NCI-H446 (cell line): ENCODE measurements at places on chromosomes 7 and 10.
A peak's percentile ranks its signal among the peaks of the same experiment; 100 is the strongest.

DNA sequence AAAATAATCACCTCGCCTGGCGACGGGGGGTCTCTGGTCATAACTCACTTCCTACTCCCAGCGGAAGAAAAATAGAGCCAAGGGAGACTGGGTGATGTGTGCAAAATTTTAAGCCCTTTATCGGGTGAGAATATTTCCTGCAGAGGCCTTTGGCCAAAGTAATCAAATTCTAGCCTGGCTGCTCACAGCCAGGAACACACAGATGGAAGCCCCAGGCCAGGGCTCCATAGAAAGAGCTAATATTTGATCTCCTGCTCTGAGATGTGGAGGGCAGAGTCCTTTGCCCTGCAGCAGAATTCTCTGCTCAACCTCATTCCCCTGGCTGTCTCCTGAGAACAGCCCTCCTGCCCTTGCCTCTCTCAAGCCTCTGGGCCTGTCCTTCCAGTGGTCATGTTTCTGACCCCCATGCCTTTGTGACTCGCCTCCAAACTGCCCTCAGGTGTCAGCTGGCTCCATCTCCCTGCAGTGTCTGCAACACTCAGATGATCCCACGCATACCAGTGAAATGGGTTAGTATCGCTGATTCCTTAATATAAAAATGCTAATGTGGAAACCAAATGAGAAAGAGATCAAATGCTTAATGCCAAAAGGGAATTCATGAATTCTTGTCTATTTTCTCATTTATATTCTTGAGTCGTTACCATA lies 34.5 kb downstream of the FRMD4A start:
- DNase-seq, result no peak

DNA sequence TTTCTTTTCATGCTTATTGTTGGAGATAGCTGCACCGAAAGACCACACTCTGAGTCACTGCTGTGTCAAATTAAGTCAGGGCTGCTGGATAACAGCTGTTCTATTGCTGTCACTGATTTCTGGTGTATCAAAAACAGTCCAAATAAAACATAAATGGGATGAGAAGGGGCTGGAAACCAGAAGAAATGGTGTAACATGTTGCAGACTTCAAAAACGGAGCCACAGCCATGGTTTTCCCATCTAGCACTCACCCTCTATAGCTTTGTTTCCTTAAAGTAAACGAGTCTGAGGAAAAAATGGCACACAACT lies 103.3 kb upstream of the DIP2C start:
- no peak for DNase-seq

GRCh38 chr7:5519515-5519928 lies 95.9 kb upstream of the TNRC18 start:
- DNase-seq, result no peak

DNA sequence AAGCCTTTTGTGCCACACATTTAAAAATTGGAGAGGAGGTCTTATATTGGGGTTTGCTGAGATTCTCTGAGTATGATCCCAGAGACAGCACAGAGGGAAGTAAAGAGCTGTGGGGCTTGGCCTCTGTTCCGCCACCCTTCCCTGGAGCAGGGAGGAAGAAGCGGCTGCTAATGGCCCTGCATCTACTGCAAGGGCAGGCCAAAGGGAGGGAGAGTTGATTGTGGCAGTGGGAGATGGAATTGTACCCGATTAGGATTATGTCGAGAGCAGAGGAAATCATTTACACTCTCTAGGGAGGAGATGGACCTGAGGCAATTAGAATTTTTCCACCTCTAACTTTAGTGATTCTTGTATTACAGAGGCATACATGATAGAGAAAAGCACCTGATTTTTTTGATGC lies 28.8 kb downstream of the CYP17A1 start:
- DNase-seq, result no peak

GRCh38 chr10:59917922-59918321 lies 11.6 kb upstream of the CCDC6 start:
- no peak for DNase-seq

GRCh38 chr7:1569440-1569832 lies 396 bp downstream of the PSMG3 start:
- no peak for DNase-seq

- peak; percentile 8 for DNase-seq
Observed at GRCh38 chr10:116704926-116705325, 37.4 kb downstream of the HSPA12A start.

DNA sequence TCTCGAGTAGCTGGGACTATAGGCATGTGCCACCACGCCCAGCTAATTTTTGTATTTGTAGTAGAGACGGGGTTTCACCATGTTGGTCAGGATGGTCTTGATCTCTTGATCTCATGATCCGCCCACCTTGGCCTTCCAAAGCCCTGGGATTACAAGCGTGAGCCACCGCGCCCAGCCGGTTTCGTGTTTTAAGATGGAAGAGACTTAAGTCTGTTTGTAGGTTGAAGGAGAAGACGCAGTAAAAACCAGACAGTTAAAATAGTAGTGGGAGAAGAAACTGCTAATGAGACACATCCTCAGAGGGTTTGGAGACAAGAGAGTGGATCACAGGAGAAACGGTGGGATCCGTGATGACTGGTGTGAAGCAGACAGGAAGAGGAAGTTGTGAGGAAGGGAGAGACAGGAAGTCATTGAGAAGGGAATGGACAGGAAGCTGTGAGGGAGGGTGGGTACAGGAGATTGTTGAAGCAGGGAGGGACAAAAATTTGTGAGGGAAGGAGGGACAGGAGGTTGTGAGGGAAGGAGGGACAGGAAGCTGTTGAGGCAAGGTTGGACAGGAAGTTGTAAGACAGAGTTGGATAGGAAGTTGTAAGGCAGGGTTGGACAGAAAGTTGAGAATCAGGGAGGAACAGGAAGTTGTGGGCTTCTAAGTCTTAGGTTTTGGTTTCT lies 115.5 kb downstream of the WDFY4 start:
- no peak for DNase-seq

DNA sequence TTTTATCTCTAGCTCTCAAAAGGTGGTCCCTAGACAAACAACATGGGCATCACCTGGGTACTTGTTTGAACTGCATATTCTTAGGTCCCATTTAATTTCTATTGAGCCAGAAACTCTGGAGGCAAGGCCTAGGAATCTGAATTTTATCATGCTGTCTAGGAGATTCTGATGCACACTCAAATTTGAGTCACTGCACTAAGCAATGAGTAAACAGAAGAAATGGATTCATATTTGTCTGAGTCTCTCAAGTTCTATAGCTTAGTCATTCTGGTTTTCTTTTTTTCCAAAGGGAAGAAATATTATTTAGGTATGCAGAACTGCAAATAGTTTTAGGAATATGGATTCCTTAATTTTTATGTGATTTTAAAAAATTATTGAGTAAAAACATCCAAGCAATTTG lies 185.5 kb downstream of the SEMA3A start:
- DNase-seq, result no peak

DNA sequence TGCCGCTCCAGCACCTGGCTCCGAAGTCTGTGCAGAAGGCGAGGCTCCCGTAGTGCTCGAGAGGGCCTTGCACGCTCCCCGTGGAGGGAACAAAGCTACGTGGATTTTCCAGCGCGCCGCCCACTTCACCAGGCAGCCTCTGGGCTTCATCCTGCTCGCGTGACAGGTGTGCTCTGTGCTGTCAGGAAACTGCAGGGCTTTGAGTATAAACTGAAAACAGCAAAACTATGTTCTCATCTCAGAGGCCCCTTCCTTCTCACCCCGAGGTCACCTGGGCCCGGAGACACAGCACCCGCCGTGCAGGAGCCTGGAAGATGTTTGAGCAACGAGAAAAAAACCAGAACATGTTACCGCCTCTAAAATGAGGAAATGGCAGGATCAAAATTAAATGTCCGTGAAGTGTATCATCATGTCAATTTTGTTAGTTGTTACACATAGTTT lies 17.6 kb upstream of the GPR146 start:
- DNase-seq, result no peak

- no peak for DNase-seq
Observed at GRCh38 chr7:23211589-23211988, 29.7 kb downstream of the NUP42 start.

DNA sequence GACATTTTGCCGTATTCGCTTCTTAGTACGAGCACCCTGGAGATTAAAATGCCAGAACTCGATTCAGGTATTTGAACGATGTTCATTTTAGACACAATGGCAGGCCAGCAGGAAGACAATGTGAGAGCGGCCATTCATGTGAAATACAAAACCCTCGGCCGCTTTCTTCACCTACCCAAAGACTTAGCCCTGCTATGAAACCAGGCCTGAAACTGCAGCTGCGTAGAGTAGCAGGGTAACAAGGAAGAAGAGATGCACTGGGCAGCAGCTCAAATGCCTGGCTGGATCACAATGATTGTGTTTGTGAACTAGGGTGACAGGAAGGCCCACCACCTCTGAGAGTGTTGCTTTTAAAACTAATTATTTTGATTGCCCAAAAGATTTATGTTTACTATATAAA lies 234.8 kb downstream of the TRIL start:
- no peak for DNase-seq

DNA sequence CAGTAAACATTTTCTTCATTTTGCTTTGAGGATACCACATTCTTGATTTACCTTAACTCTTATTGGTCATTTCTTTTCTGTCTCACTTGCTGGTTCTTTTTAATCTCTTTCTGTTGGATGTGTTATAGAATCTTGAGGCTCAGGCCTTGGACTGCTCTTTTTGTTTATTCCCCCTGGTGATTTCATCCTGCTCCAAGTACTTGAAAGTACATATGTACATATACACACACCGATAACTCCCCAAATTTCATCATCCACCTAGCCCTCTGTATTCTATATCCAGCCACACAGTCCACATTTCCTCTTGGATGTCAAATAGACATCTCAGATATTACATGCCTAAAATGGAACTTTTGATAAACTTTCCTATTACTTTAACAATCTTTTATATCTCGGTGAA lies 7.5 kb downstream of the ZNF518A start:
- DNase-seq, result no peak

- no peak for DNase-seq
Observed at GRCh38 chr10:132283604-132284382, 24.0 kb downstream of the STK32C start.

DNA sequence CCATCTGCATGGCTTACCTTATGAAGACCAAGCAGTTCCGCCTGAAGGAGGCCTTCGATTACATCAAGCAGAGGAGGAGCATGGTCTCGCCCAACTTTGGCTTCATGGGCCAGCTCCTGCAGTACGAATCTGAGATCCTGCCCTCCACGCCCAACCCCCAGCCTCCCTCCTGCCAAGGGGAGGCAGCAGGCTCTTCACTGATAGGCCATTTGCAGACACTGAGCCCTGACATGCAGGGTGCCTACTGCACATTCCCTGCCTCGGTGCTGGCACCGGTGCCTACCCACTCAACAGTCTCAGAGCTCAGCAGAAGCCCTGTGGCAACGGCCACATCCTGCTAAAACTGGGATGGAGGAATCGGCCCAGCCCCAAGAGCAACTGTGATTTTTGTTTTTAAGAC lies 12.4 kb downstream of the DUSP5 start:
- no peak for DNase-seq
